ENCODE measurements at places on chromosomes 4 and X. TPM values are rescaled to one million over a fixed set of nuclear protein-coding genes. Genes with fewer than 3 reads are reported as not detected.

Gene ODAPH
- total RNA-seq: not detected

Gene L1CAM
- total RNA-seq: 1.9 TPM

Gene PTCHD1
- total RNA-seq: not detected

Gene ARR3
- not detected for total RNA-seq

Gene GRXCR1
- total RNA-seq: not detected

Gene STK26
- total RNA-seq: 1.1 TPM

Gene SPP1
- 3.1 TPM for total RNA-seq

Gene SLC10A4
- total RNA-seq: not detected

Gene PLP1
- 0.76 TPM for total RNA-seq

Gene CDS1
- total RNA-seq: not detected

Gene DCAF4L1
- not detected for total RNA-seq

Gene FAM184B
- not detected for total RNA-seq

Gene RELL1
- 42.5 TPM for total RNA-seq

Gene NDP
- total RNA-seq: 0.13 TPM

Gene IL15
- total RNA-seq: 7.1 TPM

Gene IRS4
- total RNA-seq: not detected

Gene VCX3A
- total RNA-seq: not detected

Gene PABPC4L
- under 0.01 TPM for total RNA-seq

Gene NLGN3
- total RNA-seq: 0.63 TPM

Gene NKX6-1
- not detected for total RNA-seq

Gene NAP1L5
- total RNA-seq: 0.89 TPM

Gene MFAP3L
- total RNA-seq: 20.8 TPM

Gene CT45A3
- total RNA-seq: not detected

Gene CFAP47
- not detected for total RNA-seq

Gene PRKX
- total RNA-seq: 10.6 TPM

Gene DCAF8L2
- total RNA-seq: not detected

Gene PHOX2B
- not detected for total RNA-seq

Gene MAGED4
- 63.1 TPM for total RNA-seq

Gene SYN1
- total RNA-seq: not detected

Gene CFP
- 1.4 TPM for total RNA-seq

Gene TIMM17B
- total RNA-seq: 26.7 TPM

Measured in GM23248 (cell line).